ENCODE measurements at places on chromosomes 13 and 19.

GRCh38 chr13:43240278-43240677 lies 216.9 kb downstream of the DNAJC15 start:
- no peak for DNase-seq

- DNase-seq: no peak
Measured at GRCh38 chr13:52798770-52799430, 49.5 kb downstream of the PCDH8 start.

DNA sequence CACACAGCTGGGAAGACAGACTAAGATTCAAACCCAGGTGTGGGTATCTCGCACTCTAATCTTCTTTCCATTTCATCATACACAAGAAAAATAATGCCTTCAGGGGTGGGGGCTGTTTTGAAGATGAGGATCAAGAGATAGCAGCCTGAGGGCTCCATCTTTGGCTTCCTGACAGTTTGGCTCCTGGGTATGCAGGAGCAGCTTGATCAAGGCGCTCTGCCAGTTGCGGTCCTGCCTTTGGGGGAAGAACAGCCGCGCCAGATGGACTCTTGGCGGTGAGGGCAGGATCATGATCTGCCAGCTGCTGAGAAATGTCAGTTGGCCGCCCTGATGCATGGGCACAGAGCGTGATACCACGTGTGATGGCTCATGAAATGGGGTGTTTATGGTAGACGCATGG lies 119.1 kb downstream of the IER2 start:
- DNase-seq: no peak

- no peak for DNase-seq
Measured at GRCh38 chr19:14772467-14772866, 5.9 kb downstream of the ADGRE2 start.

DNA sequence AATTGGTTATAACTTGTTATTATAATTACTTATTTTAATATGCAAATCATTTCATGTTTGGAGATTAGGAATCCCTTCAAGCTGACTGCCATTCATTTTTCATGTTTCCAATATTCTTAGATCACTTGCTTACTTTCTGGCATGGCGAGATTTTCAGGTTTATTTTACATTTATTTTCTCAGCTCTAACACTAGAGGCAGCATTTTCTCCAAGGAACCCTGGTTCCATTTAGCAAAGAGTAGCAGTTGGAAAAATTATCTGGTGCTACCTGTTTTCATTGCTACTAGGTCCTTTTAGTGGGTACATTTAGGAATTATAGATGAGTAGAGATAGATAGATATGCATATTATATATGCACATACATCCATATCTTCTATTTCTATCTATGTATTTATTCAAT lies 90.9 kb upstream of the TRPC4 start:
- no peak for DNase-seq
